T-cell (primary cell): ENCODE measurements at places on chromosomes 2 and 18. TPM values are rescaled to one million over a fixed set of nuclear protein-coding genes. Genes with fewer than 3 reads are reported as not detected.

Gene NXPH2
- total RNA-seq: not detected

Gene EPC2
- total RNA-seq: 58.4 TPM

Gene GALM
- total RNA-seq: 17.3 TPM

Gene SERPINB7
- not detected for total RNA-seq

Gene LYG2
- total RNA-seq: not detected

Gene NYAP2
- 0.06 TPM for total RNA-seq

Gene WDFY1
- 36.6 TPM for total RNA-seq

Gene EMILIN1
- total RNA-seq: 0.37 TPM

Gene FBXO41
- 20.7 TPM for total RNA-seq

Gene RAX
- total RNA-seq: not detected

Gene RNF152
- total RNA-seq: 0.23 TPM

Gene STARD6
- total RNA-seq: not detected

Gene FAP
- not detected for total RNA-seq

Gene APCDD1
- 0.38 TPM for total RNA-seq

Gene POTEE
- 0.53 TPM for total RNA-seq

Gene C2orf80
- total RNA-seq: not detected

Gene IL37
- not detected for total RNA-seq

Gene ACKR3
- 6.9 TPM for total RNA-seq

Gene GNAL
- total RNA-seq: 0.25 TPM

Gene CDK5R2
- total RNA-seq: not detected

Gene TMEM17
- total RNA-seq: 0.15 TPM

Gene GALR1
- not detected for total RNA-seq

Gene HRH4
- total RNA-seq: 1.4 TPM

Gene EFR3B
- total RNA-seq: 0.09 TPM

Gene ASIC4
- total RNA-seq: 0.09 TPM

Gene PROKR1
- total RNA-seq: not detected

Gene CMPK2
- total RNA-seq: 6.5 TPM

Gene FOXI3
- not detected for total RNA-seq

Gene IL1A
- not detected for total RNA-seq

Gene PXDN
- 5.4 TPM for total RNA-seq

Gene MYOM1
- 1.9 TPM for total RNA-seq

Gene ADD2
- total RNA-seq: 7.9 TPM

Gene CPSF3
- 18.0 TPM for total RNA-seq

Gene UGT1A5
- total RNA-seq: not detected

Gene VIT
- not detected for total RNA-seq

Gene NOL4
- not detected for total RNA-seq

Gene DYNAP
- total RNA-seq: not detected

Gene AGXT
- 0.76 TPM for total RNA-seq

Gene PRKCE
- total RNA-seq: 27.9 TPM

Gene HOXD1
- not detected for total RNA-seq

Gene LHCGR
- total RNA-seq: not detected

Gene GCG
- total RNA-seq: not detected

Gene FAM110C
- 0.72 TPM for total RNA-seq

Gene HAUS1
- 20.6 TPM for total RNA-seq

Gene TRIM43
- total RNA-seq: not detected

Gene SPEG
- total RNA-seq: 13.8 TPM

Gene COL6A3
- 2.3 TPM for total RNA-seq
